Neural crest cell (in vitro differentiated cells): ENCODE measurements at places on chromosomes 4 and X.

DNA sequence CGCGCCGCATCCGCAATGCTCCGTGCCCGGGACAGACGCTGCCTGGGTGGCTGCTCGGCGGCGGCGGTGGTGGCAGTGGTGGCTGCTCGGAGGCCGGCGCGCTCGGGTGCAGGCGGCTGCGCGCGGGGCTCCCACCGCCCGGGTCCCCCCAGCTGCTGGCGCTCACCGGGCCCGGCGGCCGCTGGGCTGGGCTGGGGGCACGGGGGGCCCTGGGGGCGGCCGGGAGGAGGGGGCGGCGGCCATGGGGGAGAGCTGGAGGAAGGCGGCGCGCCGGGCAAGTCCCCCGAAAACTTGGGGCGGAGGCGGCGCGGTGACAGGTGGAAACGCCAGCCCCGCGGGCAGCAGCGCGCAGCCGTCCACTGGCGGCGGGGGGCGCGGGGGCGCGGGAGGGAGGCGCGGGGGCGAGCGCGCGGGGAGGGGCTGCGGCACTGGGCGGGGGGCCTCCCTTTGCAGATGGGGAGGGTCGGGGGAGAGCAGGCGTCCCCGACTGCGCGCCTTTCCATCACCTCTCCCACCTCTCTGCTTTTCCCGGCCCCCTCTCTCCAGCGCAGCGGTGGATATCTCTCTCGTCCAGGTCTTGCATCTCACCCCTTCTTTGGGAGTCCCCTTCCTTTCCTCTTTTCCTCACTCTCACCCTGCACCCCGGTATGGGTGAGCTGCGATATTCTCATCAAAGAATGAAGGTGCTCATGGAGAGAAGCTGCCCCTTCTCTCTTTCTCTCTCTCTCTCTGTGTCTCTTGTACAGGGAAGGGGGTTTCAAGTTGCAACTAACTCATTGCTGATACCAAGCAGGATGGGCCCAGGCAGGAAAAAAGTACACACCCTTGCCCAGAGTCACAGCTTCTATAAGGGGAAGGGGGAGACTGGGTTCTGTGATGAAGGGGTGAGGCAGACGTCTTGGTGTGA, 83.7 kb upstream of the DHRSX start:
- H3K4me3 ChIP-seq = peak overlapping the region; percentile 84
- no peak overlapping the region for H3K27ac ChIP-seq
- peaks cover 79% of the 10 kb centered on the region for H3K27me3 ChIP-seq
- no peaks in the 10 kb centered on the region for H3K36me3 ChIP-seq
- peaks cover 5% of the 10 kb centered on the region for H3K4me1 ChIP-seq
- DNase-seq = peak; percentile 15

DNA sequence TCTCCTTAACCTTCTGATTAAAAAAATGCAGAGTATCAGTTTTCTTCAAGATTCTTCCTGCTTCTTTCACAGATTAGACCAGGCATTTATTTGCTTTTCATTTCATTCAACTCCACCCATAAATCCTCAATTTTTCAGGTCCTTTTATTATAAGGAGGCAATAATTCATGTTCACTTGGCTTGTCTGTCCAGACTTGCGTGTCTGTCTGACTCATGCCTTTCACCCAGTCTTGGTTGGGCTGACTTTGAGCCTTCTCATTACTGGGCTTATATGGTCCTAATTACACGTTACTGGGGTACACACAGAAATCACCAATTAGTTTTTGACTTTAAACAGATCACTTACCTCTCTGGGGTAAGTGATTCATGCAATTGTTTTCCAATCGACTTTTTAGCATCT, 48.8 kb upstream of the GALNT7 start:
- no peak overlapping the region for H3K4me3 ChIP-seq
- no peak for DNase-seq
- H3K27ac ChIP-seq = no peak overlapping the region
- no peaks in the 10 kb centered on the region for H3K27me3 ChIP-seq

DNA sequence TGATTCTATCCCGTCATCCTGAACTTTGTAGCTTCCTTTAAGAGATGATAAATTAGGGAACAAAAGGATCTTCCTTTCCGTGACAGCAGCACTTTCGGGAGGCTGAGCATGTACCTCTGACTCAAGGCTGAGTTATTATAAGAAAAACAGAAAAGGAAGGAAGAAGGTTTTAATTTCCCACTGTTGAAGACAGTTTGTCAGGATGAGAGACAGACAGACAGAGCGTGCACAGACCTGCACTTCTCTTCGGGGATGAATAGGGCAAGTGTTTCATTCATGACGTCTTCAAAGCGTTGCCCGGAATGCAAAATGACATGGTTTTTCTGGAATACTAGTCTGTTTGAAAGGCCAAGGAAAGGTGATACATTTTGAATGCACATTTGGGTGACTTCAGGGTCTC, 405.3 kb upstream of the FAT1 start:
- no peaks in the 10 kb centered on the region for H3K36me3 ChIP-seq
- H3K4me1 ChIP-seq = peaks cover 27% of the 10 kb centered on the region
- no peak overlapping the region for H3K4me3 ChIP-seq
- DNase-seq = no peak

- H3K4me1 ChIP-seq = no peaks in the 10 kb centered on the region
- no peaks in the 10 kb centered on the region for H3K36me3 ChIP-seq
- H3K27ac ChIP-seq = no peak overlapping the region
- H3K27me3 ChIP-seq = peaks cover 7% of the 10 kb centered on the region
- DNase-seq = no peak
These were observed 23.4 kb upstream of the ACSL1 start for GRCh38 chr4:184849185-184849584.

DNA sequence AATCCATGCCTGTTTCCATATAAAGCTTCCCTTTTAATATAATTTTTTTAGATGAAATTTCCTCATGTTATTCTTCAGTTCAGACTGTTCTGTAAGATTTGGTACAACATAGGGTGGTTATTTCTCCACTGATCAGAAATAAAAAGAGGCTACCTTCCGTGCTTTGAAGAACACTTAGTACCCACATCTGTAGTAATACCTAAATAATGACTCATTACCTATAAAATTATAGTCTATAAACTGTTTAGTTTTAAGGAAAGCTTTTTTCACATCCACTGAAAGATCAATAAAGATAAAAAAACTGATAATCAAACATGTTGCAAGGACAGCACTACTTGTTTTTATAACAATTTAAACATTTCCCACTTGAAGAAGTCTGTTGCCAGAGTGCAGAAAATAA, 23.9 kb downstream of the TRPC3 start:
- H3K4me3 ChIP-seq = no peak overlapping the region
- no peak overlapping the region for H3K27ac ChIP-seq
- H3K27me3 ChIP-seq = no peaks in the 10 kb centered on the region

GRCh38 chrX:38879631-38880220, 78.5 kb downstream of the MID1IP1 start:
- no peaks in the 10 kb centered on the region for H3K4me1 ChIP-seq
- DNase-seq = no peak
- H3K36me3 ChIP-seq = no peaks in the 10 kb centered on the region
- H3K27ac ChIP-seq = no peak overlapping the region

DNA sequence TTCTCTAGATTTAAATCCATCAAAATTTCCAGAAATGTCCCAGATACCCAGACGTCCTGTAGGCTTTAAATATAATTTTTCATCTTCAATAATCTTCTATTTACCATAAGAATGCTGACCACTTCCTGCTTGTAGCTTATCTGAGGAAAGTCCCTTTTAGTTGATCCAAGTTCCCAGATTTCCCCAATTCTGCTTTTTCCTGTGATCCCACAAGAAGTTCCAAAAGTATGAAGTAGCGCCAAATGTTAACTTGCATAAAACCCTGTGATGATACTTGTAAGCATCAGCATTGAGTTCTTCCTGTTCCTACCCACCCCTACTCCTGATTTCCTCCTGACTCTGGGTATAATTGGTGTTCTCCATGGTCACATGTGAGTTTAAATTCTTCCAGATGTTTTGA, 10.6 kb upstream of the TLR8 start:
- H3K27me3 ChIP-seq = no peaks in the 10 kb centered on the region
- DNase-seq = no peak
- H3K4me3 ChIP-seq = no peak overlapping the region

DNA sequence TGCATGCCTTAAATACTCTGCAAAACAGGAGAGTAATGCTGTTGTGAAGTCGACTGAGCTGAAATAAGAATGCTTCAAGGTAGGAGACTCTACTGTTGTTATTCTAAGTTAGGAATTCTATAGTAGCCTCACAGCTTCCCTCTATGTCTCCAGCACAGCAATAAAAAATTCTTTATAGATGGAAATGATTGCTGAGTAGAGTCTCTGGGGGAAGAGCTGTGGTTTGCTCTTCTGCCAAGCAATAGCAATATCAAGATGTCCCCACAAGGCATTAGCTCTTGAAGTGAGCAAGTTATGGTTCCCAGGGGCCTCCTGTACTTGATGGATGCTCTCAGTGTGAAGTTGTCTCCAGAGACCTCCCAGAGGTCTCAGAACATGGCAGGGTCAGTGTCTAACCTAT, 880.6 kb upstream of the FRG1 start:
- no peak overlapping the region for H3K4me3 ChIP-seq
- no peaks in the 10 kb centered on the region for H3K27me3 ChIP-seq
- no peaks in the 10 kb centered on the region for H3K36me3 ChIP-seq

- no peaks in the 10 kb centered on the region for H3K27me3 ChIP-seq
- DNase-seq = no peak
- no peaks in the 10 kb centered on the region for H3K36me3 ChIP-seq
- H3K4me3 ChIP-seq = no peak overlapping the region
- no peaks in the 10 kb centered on the region for H3K4me1 ChIP-seq
These were observed 16.5 kb upstream of the SMIM14 start for GRCh38 chr4:39655211-39655610.

DNA sequence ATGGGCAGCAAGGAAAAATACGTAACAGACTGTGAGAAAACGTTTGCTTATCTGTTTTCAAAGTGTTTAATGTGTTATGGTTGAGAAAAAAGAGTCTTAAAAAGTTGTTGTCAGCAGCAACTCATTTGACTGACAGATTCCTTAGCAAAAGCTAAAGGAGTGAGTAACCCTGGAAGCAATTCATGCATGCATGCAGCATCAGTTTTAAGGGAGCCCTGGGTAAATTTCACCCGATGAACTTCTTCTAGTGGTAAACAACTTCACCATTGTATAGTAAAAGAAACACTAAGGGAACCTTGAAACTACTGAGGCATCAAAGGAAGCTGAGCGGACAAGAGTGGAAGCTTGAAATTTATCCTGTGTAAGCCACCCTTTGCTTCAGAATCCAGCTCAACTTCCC, 583.2 kb upstream of the INTU start:
- peaks cover 51% of the 10 kb centered on the region for H3K4me1 ChIP-seq
- peak overlapping the region; percentile 44 for H3K4me3 ChIP-seq
- no peaks in the 10 kb centered on the region for H3K27me3 ChIP-seq
- peak overlapping the region; percentile 90 for H3K27ac ChIP-seq
